ENCODE measurements at places on chromosomes 11 and 22. TPM values are rescaled to one million over a fixed set of nuclear protein-coding genes. Genes with fewer than 3 reads are reported as not detected.
A peak's percentile ranks its signal among the peaks of the same experiment; 100 is the strongest.

DNA sequence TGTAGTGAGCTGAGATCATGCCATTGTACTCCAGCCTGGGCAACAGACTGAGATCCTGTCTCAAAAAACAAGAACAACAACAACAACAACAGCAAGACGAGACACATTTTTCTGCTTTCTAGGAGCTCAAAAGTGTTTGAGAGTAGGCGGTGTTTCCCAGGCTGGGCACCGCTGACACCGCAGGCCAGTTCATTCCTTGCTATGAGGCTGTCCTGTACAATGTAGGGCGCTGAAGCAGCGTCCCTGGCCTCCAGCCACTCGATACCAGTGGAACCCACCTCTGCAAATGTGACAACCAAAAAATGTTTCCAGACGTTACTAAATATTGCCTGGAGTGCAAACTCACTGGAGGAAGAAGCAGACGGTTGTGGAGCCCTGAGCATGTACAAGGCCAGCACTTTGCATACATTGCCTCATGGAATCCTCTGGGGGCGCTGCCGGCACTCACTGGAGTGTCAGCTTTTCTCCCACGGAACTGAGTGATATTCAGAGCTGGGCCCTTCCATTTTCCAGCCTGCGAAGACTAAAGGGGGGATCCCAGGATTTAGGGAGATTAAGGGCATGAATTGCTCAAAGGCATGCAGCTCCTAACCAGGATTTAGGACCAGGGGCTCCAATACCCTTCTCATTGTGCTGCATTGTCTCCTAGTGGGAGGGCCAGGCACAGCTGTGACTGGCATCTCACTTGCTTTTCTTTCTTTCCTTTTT is 5.8 kb upstream of the MIEF1 start:
- peak; percentile 91 for DNase-seq
- H3K4me3 ChIP-seq: no peak overlapping the region
- no peaks in the 10 kb centered on the region for H3K36me3 ChIP-seq
- no peak overlapping the region for H3K27ac ChIP-seq
- H3K27me3 ChIP-seq: peaks cover 8% of the 10 kb centered on the region

Gene MAP6
- total RNA-seq: 0.50 TPM

Gene PDE2A
- 8.2 TPM for total RNA-seq

Gene STK33
- 25.2 TPM for total RNA-seq

DNA sequence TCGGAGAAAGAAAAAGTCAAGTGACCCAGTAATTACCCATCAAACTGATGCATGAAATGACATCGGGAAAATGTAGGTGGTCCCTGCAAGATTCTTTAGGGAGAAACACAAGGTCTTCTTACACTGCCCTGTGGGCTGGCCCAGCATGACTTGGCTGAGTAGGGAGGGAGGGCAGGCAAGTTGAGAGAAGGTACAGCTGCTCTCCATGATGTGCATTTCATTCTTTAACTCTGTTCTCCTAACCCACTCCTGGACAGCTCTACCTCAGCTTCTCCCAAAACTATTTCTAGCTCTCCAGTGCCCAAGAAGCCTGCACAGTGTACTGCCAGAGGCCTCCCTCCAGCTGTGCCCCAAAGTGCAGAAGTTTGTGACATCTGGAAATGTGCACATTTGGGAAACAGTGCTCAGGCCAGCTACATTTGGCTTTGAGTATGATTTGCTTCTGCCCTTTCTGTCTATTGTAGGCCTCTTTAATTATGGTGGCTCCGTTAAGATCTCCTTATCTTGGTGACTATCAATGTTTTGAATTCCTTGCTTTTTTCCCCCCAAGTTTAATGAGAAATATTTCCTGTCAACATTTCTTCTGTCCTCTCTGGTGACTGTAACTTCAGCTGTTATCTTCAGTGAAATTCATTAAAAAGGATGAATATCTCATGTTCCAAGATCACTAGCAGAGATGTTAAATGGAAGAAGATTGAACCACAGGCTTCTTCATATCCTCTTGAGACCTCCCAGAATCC is 26.7 kb upstream of the PRSS23 start:
- no peaks in the 10 kb centered on the region for H3K4me1 ChIP-seq
- no peaks in the 10 kb centered on the region for H3K27me3 ChIP-seq
- H3K36me3 ChIP-seq: no peaks in the 10 kb centered on the region

Gene GNAZ
- total RNA-seq: 11.1 TPM

Gene CARD18
- total RNA-seq: not detected

Gene GPR83
- total RNA-seq: 0.17 TPM

Gene MAPK8IP2
- 3.5 TPM for total RNA-seq

Gene NLRP14
- 0.10 TPM for total RNA-seq

Gene A4GALT
- 16.2 TPM for total RNA-seq

- H3K4me3 ChIP-seq: no peak overlapping the region
- no peaks in the 10 kb centered on the region for H3K36me3 ChIP-seq
- H3K27me3 ChIP-seq: no peaks in the 10 kb centered on the region
- no peak overlapping the region for H3K27ac ChIP-seq
- H3K4me1 ChIP-seq: no peaks in the 10 kb centered on the region
- DNase-seq: no peak
Measured at GRCh38 chr11:105177658-105178057, 38.1 kb upstream of the CARD18 start.

GRCh38 chr11:2689651-2690575 is 9.9 kb downstream of the KCNQ1OT1 start:
- H3K4me3 ChIP-seq: no peak overlapping the region
- no peak for DNase-seq
- H3K4me1 ChIP-seq: peaks cover 59% of the 10 kb centered on the region
- H3K27ac ChIP-seq: no peak overlapping the region
- H3K36me3 ChIP-seq: no peaks in the 10 kb centered on the region

Gene OSM
- total RNA-seq: not detected

Gene RFPL1
- not detected for total RNA-seq

DNA sequence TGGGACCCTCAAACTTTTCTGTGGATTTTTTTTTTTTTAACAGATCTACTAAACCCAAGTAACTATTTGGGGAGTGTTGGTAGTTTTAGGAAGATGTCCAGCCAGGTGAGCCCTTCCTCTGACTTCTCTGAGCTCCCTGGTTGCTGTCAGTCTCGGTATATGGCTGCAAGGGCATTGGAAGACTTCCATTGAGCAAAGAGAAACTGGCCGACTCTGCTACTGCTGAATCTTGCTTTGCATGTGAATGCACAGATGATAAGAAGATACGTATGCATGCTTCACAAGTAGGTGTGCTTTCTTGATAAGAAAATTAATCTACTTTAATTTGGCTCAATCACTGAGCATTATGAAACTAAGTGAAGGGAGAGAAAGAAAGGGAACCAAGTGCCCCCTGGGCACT is 51.1 kb downstream of the BARX2 start:
- no peaks in the 10 kb centered on the region for H3K36me3 ChIP-seq
- no peaks in the 10 kb centered on the region for H3K27me3 ChIP-seq
- H3K4me3 ChIP-seq: no peak overlapping the region
- H3K4me1 ChIP-seq: no peaks in the 10 kb centered on the region
- no peak for DNase-seq

Gene C11orf87
- 0.31 TPM for total RNA-seq

GRCh38 chr11:70542406-70542805 is 144.1 kb downstream of the CTTN start:
- peaks cover 17% of the 10 kb centered on the region for H3K4me1 ChIP-seq
- no peak overlapping the region for H3K27ac ChIP-seq
- no peaks in the 10 kb centered on the region for H3K27me3 ChIP-seq
- DNase-seq: no peak

Gene PTPRJ
- total RNA-seq: 14.0 TPM

Gene CCDC86
- total RNA-seq: 81.8 TPM

- H3K27ac ChIP-seq: no peak overlapping the region
- H3K27me3 ChIP-seq: no peaks in the 10 kb centered on the region
- no peaks in the 10 kb centered on the region for H3K4me1 ChIP-seq
- no peaks in the 10 kb centered on the region for H3K36me3 ChIP-seq
Measured at GRCh38 chr11:70845591-70846041, 406.8 kb downstream of the SHANK2 start.

Gene WT1
- 0.21 TPM for total RNA-seq

Gene TMA7B
- not detected for total RNA-seq

DNA sequence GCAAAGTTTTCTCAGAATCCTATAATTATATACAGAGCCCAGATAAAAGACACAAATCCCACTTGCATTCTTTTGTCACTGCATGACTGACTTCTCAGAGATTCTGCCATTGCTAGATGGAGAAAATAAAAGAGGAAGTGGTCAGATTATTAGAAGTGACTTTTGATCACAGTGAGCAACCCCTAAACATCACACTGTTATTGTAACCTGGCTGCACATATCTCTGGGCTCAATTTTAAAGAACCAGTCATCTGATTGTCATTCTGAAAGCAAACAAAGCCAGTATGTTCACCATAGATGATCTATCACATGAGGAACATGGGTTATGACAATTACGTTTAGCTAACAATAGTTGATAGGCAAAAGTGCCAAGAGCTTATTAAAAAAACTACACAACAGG is 47.8 kb downstream of the COPB1 start:
- H3K27me3 ChIP-seq: no peaks in the 10 kb centered on the region
- H3K36me3 ChIP-seq: no peaks in the 10 kb centered on the region
- no peaks in the 10 kb centered on the region for H3K4me1 ChIP-seq
- no peak overlapping the region for H3K27ac ChIP-seq
- DNase-seq: no peak

DNA sequence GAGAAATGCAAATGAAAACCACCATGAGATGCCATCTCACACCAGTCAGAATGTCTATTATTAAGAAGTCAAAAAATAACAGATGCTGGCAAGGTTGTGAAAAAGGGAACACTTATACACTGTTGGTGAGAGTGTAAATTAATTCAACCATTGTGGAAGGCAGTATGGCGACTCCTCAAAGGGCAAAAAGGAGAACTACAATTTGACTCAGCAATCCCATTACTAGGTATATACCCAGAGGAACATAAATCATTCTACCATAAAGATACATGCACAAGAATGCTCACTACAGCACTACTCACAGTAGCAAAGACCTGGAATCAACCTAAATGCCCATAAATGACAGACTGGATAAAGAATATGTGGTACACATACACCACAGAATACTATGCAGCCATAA is 161.1 kb upstream of the PDGFD start:
- no peak for DNase-seq
- no peaks in the 10 kb centered on the region for H3K4me1 ChIP-seq
- no peak overlapping the region for H3K4me3 ChIP-seq
- peaks cover 5% of the 10 kb centered on the region for H3K36me3 ChIP-seq

Gene SMTNL1
- not detected for total RNA-seq

Measured in GM23338 (cell line).